ENCODE measurements at places on chromosomes 7 and 10.

- DNase-seq = no peak
These were observed 39.3 kb upstream of the MKI67 start for GRCh38 chr10:128165536-128165935.

DNA sequence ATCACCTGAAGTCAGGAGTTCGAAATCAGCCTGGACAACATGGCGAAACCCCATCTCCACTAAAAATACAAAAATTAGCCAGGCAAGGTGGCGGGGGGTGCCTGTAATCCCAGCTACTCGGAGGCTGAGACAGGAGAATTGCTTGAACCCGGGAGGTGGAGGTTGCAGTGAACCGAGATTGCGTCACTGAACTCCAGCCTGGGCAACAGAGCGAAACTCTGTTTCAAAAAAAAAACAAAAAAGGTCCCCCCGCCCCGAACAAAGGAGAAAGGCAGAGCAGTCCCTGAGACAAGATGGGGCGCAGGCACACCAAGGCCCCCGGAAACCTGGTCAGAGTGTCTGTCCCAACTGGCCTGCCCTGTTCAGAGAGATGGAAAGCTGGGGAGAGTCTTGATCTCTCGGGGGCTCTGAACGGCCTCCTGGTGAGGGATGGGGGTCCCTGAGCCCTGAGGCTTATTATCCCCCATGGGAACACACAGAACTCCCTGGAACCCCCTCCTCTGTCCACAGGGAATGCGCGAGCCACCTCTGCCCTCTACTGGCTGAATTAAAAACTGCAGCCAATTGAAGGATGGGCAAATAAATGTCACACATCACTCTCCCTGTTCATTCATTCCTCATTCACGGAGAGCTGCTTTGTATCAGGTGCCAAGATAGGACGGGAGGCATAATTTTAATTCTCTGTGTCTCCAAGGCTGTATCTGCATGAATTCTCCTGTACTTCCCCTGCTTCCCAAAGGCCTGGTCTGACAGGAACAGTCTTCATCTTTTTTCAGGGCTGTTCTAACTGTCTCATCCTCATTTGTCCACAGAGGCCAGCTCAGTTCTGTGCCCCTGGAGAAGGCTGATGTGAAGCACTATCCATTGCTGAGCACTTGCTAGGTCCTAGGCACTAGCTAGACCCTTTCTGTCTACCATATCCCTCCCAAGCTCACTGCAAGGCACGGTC lies 28.9 kb downstream of the MAT1A start:
- DNase-seq = no peak

- DNase-seq = no peak
These were observed 109.2 kb downstream of the STRA8 start for GRCh38 chr7:135342887-135343286.

GRCh38 chr10:63819753-63820329 lies 298.6 kb downstream of the REEP3 start:
- DNase-seq = no peak

- no peak for DNase-seq
These were observed 57.6 kb downstream of the MALSU1 start for GRCh38 chr7:23356726-23357125.

All from activated T-helper 1 cell treated with anti-CD3 and anti-CD28 coated beads, Interleukin-2, amount 50 U/mL, for 16 hours (primary cell).